Stimulated activated CD4-positive, alpha-beta T cell treated with anti-CD3 and anti-CD28 coated beads, Interleukin-4, amount 100 ng/mL, for 24 hours (primary cell): ENCODE measurements at places on chromosomes 2 and 18.
A peak's percentile ranks its signal among the peaks of the same experiment; 100 is the strongest.

DNA sequence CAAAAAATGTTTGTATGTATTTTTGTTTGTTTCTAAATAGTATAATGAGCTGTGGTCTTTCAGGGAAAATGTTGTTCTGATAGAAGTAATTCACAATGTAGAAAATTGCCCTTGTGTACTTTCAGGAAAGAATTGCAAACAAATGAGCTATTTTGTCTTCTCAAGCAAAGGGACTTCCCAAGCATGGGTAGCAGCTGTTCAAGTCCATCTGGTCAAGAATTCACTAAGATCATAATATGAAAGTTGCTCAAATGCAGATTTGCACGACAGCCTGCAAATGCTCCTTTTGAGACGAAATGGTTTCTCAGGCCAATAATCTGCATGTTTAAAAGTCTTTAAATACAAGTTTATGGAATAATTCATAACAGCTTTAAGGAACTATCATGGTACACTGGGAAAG is 51.9 kb upstream of the HNMT start:
- no peak for DNase-seq

- DNase-seq, result peak; percentile 4
These were observed 683 bp downstream of the MBOAT2 start for GRCh38 chr2:9002637-9003365.

GRCh38 chr2:231296401-231296974 is 98.1 kb downstream of the ARMC9 start:
- no peak for DNase-seq

- no peak for DNase-seq
These were observed 89.3 kb upstream of the SMAD2 start for GRCh38 chr18:48019557-48020325.

DNA sequence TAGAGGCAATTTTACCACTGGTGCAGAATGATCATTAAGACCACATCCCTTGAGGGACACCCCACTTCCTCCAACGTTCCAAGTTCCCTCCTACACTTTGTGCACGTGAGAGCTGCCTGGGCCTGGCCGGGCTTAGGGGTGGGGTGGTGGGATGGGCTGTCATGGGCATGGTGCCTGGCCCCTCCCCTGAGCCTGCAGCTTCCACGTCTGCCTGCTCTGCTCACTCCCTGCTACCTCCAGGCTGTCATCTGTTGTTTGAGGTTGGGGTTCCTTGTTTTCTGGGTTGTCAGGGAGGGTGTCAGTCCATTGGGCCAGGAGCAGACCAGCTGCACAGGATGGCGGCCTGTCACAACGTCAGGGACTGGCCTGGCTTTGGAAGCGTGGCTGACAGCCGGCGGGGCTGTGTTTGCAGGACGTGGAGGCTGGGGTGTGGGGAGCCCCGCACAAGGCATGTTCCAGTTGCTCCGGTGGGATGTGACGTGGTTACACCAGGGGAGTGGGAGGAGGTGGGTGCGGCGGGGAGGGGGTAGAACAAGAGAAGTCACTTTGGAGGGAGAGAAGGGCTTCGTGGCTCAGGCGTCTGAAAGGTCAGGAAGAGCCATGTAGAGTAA is 72.3 kb downstream of the RTP5 start:
- no peak for DNase-seq

DNA sequence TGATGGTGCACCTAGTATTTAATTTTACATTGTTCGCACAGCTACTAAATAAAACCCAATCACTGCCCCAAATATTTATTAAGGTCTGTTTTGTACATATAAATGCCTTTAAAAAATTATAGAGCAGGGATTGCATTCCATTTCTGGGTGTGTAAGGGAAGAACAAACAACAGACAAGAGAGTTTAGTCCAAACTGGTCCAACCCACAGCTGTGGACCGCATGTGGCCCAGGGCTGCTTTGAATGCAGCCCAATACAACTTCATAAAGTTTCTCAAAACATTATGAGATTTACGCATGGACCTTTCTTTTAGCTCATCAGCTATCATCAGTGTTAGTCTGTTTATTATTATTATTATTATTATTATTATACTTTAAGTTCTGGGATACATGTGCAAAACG is 114.8 kb upstream of the LRATD1 start:
- DNase-seq, result no peak

DNA sequence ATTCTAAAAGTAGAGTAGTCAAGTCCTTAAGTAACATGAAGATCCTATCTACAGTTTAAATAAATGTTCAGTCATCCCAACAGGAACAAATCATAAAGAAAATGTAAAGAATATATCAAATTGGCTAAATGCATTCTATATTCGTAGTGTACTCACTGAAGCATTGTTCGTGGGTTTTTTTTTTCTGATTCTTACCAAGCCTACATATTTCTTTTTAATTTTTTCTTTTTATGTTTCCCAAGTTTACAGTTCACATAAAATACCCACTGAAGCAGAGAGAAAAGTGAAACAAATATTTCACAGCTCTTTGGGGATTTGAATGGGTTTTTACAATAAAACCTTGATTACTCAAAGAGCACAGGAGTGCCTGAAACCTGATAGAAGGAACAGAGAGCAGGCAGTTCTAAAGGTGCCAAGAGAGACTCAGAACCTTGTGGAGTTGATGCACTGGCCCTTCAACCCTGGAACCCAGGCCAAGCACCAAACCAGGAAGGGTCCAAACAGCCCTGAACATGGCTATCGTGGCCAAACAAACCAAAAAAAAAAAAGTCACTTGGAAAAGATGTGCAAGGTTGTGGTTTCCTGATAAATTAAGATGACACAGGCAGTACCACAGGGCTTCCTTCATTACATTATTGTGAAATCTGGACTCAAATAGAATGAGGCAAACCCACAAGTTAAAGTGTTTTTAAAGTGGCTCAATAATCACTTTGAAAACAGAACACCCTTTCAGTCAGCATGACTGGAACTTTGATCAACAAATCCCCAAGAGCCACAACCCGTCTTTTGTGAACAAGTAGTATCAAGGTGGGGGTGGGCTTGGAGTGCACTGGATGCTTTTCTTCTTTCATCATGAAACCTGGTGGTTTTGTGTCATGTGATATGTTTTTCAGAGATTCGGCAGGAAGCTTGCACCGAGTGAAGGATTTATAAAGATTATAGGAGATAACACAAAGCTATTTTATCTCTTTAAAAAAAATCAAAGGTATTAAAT is 245.0 kb upstream of the FN1 start:
- DNase-seq, result peak; percentile 14

- DNase-seq, result no peak
These were observed 73.4 kb downstream of the PLEKHM3 start for GRCh38 chr2:207951734-207952470.

- no peak for DNase-seq
These were observed 22.6 kb upstream of the PELI1 start for GRCh38 chr2:64166637-64167420.

DNA sequence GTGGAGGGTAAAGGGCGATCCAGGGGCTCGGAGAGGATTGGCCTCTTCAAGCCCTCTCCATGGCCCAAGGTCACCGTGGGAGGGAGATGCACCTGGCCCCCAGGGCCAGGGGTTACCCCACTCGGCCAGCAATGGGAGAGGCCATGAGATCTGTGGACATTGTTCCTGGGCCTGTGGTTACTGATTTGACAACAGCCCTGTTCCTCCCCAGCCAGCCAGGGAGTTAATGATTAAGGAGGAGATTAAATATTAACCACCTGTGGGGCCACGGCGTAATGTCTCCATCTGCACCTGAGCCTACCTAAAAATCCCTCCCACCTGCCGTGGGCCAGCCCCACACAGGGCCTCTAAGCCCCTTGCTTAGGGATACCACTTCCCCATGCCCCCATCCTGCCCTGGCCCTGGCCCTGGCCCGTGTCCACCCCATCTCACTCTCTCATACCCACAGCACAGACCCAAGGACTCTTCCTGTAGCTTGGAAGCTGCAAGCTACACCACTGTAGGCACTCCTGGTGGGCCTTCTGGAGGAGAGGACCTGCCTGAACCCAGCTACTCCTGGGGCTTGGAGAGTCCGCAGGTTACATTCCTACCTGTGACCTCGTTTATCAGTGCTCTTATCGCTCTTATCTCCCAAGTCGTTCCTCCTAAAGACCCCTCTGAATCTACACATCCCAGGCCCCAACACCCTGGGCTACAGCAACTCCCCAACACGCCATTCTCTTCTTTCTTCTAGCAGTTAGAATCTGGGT is 32.1 kb downstream of the ZFP36L2 start:
- no peak for DNase-seq
